ENCODE measurements at places on chromosomes 5 and 9.
A peak's percentile ranks its signal among the peaks of the same experiment; 100 is the strongest.

DNA sequence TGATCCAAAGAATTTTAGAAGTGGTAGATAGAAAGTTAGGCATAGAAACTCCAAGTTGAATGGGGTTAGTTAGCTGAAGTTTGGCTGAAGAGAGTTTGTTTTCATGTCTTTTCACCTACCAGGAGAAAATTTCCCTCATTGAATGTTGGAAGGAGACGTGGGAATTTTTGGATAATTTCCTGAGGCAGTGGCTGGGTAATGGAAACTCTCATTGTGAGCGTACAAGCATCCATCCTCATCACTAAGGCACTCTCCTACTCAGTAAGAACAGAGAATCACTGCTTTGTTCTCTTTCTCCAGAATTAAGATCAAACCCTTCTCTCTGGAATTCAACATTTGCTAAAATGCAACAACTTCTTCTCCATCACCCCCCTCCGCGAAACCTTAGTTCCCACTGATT is 179.7 kb downstream of the PALM2AKAP2 start:
- no peak for DNase-seq

DNA sequence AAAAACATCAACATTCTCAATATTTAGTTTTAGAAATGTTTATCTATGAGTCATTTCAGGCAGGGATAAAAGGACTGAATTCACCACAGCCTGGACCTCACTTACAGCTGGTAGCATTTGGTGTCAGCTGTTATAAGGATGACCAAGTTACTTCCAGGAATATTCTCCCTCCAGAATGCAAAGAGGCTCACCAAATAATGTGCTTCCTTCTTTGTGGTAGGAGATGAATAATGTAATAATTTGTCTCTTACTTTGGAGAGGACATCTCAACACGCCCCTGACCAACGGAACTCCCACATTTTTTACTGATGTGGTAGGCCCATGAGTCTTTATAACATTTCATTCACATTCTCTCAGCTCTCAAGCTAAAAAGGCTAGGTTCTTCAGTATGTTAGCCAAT is 825.9 kb upstream of the GRAMD2B start:
- DNase-seq, result peak; percentile 51

DNA sequence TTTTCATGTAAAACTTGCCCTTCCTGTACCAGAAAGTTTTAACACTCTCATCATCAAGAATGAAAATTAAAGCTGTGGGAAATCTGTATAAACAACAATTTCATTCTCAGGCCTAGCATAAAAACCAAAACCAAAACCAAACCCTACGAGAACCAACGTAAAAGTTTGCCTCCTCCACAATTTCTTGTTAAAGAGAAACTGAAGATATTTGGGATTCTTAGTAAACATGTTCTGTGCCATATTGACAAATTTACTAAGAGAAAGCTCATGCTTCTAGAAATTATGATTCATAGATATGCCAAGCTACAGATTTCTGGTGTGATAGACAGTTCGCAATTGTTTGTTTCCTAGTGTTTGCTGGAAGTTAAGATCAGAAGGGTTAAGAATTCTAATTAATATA is 801.0 kb upstream of the NUDT12 start:
- no peak for DNase-seq

- DNase-seq, result no peak
Observed at GRCh38 chr9:95598236-95598635, 81.5 kb upstream of the PTCH1 start.

- no peak for DNase-seq
Observed at GRCh38 chr5:38473008-38473407, 83.4 kb downstream of the LIFR start.

DNA sequence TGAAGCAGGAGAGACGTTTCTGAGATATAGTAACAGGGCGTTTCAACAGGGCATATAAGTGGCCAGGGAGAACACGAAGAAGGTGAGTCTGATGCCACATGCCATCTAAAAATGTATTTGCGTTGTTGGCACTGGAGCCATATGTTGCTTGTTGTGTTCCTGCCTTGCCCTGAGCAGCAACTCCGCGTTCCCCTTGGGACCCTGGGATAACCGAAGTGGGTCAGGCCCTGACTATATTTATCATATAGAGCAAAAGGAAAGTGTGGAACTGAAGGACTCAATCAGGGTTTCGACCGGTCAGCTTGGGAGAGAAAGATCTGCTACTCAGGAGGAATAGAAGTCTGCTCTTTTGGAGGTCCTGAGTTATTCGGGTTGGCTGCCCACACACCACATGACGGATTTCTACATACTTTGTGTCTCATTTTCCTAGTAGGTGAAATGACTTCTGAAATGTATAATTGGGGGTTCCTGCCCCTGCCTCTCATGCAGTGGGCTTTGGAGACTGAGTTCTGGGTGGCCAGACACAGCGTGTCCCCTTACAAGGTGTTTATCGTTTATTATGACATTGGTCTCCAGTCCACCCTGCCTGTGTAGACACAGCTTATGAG is 3.0 kb downstream of the STC2 start:
- no peak for DNase-seq

DNA sequence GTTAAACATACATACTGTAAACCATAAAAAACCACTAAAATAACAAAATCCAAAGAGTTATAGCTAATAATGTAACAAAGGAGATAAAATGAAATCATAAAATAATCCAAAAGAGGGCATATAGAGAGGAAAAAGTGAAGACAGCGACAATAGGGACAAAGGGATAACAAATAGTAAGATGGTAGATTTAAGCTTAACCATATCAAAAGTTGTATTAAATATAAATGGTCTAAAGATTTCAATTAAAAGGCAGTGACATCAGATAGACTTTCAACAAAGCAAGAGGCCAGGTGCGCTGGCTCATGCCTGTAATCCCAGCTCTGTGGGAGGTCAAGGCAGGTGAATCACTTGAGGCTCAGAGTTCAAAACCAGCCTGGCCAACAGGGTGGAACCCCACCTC is 54.7 kb upstream of the SREK1 start:
- no peak for DNase-seq
